Left kidney (tissue), 8 donors: ENCODE measurements at places on chromosomes 5 and 9. TPM values are rescaled to one million over a fixed set of nuclear protein-coding genes. Genes with fewer than 3 reads are reported as not detected.

Gene PCDHGC3
- 99.2 TPM for polyA plus RNA-seq

Gene GMCL2
- polyA plus RNA-seq: not detected

Gene LCN15
- 0.23 TPM for polyA plus RNA-seq

Gene EFNA5
- 29.1 TPM for polyA plus RNA-seq

Gene SLC36A3
- polyA plus RNA-seq: not detected

Gene PTGDS
- polyA plus RNA-seq: 61.3 TPM

Gene SLC6A18
- 0.53 TPM for polyA plus RNA-seq

DNA sequence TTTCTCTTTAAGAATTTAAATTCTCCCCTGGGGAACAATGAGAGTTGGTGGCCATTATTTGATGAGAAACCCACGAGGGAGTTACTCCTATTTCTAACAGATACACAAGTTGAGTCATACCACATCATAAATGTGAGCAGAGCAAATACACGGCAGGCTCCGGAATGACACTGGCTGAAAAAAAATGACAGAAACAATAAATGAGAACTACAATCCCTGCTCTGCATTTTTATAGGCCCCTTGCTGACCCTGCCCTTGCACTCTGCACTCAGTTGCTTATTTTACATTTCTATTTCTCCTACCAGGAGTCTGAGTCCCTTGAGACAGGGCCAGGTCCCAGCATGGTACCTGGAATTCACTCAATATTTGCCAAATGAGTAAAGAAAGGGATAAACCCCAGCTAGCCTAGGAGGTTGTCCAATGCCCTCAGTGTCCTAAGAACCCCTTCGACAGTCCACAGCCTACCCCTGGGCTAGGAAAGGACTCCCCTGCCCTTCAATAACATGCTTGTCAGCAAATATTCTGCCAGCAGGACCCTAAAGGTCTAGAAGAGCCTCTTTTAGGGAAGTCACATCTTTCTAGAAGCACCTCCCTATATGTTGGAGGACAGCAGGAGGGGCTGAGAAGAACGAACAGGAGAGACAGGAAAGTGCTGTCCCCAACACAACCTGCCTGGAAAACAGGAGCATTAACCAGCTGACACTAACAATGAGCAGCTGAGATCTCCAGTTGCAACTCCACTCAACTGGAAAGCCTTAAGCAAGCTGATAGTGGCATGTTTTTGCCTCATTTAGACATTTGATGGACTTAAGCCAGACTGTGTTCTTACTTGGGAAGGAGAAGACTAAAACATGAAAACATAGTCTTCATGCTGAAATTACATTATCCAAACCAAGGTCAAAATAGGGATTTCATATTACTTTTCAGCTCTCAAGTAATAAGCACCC lies 191.2 kb downstream of the ACTL7B start:
- DNase-seq: peak; percentile 26

GRCh38 chr9:7287986-7288385 lies 511.6 kb downstream of the DMAC1 start:
- no peak for DNase-seq

GRCh38 chr9:121645003-121645402 lies 6.4 kb upstream of the DAB2IP start:
- no peak for DNase-seq

DNA sequence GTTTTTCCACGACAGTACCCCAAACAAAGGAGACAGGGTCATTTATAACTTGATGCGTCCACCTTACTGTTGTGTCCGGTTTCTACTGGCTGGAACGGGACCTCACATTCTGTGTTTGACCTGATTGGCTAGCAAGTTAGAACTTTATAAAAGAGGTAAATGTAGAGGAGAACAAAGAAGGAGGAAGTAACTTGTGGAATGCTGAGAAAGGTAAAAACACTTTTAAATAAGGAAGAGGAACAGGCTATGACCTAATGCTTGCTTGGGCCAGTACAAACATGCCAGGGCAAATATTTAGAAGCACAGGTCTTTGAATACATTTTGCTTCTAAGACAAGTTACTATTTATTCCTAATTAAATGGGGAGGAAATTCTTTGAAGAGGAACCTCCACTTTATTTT lies 251.6 kb downstream of the KIAA0825 start:
- DNase-seq: no peak

DNA sequence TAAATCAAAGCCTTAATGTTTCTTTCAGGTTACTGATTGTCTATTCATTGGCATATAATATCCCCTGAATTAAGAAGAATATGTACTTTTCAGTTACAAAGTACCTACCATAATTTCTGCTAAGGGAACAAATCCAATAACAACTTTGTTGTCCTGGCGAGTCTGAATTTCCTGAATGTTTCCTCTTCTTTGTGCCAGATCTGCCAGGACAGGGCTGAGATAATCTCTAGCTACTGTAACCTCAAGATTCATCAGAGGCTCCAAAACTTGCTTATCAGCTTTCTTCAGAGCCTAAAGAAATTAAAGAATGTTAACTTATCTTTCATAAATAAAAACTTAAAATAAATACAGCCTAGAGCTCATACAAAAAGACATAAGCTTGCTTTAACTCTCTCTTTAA lies 37.2 kb downstream of the HEXB start:
- no peak for DNase-seq

DNA sequence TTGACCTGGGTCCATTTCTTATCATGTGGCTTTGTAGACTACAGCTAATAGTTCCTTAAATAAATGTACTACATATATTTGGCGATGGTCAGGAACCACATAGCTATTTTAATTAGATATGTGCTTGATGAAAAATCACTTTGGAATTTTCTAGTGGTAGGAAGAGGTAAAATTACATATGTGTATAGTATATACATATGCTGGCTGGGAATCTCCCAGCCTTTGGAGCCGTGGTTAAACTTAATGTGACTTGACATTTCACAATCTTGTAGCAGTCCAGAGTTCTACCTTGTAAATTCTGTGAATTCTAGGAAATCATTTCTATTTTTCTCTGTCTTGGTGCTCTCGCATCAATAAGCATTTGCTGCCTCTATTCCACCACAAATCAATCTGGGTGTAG lies 565.0 kb downstream of the DMRTA1 start:
- DNase-seq: no peak

- peak; percentile 17 for DNase-seq
Measured at GRCh38 chr9:96603305-96604003, 16.2 kb downstream of the CDC14B start.

DNA sequence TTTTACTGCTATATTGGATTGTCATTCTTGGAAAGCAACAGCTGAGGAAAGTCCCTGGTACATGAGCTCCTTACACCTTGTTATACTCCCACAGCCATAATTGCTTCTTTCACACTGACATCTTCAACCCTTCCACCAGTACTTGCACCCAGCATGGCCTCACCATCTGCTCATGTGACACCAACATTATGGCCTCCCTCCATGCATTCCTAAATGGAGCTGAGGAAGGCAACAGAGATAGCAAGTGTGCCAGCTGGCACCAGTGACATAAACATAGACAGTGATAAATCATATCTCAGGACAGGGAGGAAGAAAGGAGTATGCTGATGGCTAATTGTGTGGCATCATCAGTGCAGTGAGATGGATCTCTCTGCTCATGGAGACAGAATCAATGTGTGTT lies 119.5 kb downstream of the BAAT start:
- DNase-seq: no peak

- no peak for DNase-seq
Measured at GRCh38 chr5:5218396-5218795, 78.3 kb downstream of the ADAMTS16 start.

- DNase-seq: no peak
Measured at GRCh38 chr5:121746763-121747162, 104.9 kb upstream of the FTMT start.

DNA sequence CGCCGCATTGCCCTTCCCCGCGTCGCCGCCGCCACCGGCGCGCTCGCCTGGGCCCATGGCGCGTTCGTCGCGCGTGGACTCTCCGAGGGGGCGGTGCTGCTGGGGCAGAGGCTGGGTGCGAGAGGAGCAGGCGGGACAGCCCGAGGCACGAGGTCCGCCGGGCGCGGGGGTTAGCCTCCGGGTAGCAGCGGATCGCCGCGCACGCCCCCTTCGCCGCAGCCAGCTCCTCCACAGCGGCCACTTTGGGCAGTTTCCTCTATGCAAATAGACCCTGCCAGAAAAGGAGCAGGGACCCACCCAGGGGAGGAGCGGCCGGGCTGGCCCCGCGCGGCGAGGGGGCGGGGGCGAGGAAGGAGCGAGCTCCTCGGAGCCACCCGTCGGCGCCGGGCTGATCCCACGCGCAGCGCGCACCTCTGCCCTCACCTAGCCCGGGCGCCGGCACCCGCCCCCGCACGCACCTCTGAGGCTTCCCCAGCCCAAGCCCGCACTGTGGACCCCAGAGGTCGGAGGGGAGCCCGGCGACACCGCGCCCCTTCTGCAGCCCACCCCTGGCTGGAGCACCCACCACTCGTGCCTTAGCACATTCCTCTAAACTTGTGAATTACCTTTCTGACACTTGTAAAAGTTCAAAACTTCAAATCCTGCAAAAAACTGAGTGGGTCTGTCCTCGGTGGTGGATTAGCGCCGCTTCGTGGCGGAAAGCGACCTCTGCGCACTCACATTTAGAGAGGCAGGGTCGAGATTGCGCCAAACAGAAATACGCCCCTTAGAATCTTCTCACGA lies at the start of gene COL23A1:
COL23A1 (minus strand) TSS at position 253 of the 783 bp plus-strand sequence.
- peak; percentile 75 for DNase-seq

DNA sequence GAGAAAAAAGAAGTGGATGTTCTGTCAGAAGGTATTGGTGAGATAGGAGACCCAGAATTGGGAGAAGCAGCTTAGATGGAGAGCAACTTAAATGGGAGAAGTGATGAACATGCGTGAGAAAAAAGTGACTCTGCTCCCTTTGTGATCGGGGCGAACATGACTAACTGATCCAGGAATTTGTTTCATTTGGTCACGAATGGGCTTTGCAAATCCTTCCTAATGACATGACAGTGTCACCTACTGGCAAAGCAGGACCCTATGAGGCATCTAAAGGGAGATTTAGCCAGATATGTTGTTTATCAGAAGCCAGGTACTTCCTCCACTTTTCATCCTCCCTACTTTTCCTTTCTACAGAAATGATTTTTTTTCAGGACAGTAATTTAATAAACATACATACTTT lies 787.4 kb upstream of the RGMB start:
- no peak for DNase-seq

DNA sequence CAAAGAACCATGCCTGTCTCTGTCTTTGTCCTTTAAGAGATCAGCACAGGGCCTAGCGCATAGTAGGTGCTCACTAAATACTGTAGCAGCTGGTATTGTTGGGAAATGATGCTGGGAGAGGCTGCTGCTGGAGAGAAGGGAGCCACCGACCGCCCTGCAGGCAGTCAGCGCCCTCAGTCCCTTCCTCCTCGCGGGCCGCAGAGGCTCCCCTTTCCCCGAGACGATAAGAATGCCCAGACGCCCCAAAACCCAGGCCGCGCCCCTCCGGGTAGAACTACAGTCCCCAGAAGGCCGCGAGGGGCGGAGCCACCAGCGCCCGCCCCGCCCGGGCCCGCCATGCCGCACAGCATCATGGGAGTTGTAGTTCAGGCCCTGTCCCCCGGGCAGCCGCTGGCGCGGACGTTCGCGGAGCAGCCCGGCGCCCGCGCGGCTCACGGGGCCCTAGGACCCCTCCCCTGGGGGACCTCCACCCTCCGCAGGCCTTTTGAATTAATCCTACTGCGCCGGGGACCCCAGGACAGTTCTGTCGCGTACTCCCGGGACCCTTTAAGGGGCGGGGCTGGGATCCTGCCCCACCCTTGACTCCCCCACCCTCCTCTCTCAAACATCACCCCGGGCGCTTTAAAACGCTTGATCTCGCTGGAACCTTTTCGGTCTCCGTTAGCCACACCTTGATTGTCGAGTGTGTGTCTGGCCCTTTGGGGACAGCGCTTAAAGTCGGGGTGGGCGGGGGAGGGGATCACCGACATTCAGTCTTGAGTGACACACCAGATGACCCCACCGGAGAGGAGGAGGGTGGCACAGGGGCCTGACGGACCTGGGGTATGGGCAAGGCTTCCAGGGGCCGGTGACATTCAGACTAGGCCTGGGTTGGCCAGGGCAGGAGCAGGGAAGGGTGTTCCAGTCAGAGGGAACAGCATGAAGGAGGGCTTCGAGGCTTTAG lies 24.8 kb upstream of the IER5L start:
- peak; percentile 77 for DNase-seq

GRCh38 chr5:88787856-88788255 lies 95.1 kb downstream of the MEF2C start:
- no peak for DNase-seq

DNA sequence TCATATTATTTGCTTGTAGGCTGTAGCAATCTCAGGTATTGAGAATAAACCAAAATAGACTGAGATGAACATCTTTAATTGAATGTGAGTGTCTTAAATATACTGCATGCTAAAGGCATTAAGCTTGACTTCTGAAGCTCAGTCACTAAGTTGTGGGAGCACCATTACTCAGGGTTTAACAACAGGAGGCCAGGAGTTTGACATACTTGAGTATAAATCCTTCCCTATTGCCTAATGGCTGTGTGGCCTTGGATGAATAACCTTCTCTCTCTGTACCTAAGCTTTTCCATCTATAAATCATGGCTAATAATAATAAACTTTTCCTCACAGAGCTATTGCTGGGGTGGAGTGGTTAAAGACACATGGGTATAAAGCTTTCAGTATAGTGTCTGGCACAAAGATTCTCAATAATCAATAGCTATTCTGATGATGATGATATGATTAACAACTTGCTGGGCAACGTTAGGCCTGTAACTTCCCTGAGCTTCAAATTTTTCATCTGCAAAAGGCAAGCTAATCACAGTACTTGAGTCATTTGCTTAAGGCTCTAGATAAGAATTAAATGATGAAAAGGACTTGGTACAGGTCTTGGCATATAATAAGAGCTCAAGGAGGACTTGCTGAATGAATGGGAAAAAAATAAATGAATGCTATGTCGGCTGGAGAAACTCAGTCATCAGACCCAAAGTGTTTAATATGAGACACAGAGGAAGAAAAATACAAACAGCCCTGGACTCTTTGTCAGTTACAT lies 174.0 kb upstream of the IL12B start:
- DNase-seq: no peak
